ENCODE measurements at places on chromosomes 5 and 9.

- DNase-seq = no peak
Observed at GRCh38 chr9:125700791-125701190, 6.2 kb downstream of the MAPKAP1 start.

GRCh38 chr5:135186662-135187522 is 152.9 kb upstream of the PITX1 start:
- DNase-seq = no peak

DNA sequence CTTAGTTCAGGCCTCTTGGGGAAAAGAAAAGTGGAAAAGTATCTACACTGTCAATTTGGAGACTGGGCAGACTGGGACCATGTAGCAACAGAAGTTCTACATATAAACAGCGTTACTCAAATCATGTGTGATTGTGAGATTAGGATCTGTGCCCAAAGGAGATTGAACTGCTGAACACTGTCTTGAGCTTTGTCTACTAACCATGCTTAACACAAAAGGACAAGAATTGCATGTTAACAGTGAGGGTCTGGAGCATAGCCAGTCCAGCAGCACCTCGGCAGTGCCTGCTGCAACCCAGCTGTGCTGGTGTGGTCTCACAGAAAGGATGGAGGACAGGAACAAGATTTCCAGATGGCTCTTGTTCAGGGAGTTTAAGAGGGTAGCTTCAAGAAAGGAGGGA is 5.7 kb downstream of the PAM start:
- DNase-seq = no peak

DNA sequence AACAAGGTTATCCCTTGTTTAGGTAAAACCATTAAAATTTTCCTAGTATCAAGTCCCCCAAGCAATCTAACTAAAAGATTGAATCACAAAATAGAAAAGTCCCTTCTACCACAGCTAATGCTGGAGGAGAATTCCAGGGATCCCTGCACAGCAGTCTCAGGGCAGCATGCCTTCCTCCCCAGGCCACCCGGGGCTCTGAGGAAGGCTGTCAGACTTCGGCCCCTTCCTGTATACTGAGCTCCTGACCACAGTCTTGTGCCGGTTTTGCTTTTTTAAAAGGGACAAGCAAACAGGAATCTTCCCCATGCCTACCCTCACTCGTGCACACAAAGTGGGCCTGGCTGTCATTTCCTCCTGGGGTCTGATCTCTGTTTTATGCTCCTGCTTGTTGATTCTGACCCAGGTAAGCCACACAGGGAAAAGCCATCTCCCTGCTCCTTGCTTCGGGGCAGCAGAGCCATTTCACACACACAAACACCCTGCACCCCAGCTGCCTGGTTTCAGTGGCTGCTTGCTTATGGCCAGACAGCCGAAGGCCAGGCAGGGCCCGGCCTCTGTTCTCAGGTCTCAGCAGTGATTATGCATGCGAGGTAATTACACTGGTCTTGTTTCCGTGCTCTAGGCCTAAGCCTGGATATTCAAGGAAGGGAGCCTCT is 211.9 kb downstream of the NXNL2 start:
- DNase-seq = peak; percentile 49

GRCh38 chr5:160060001-160060400 is 51.1 kb downstream of the TTC1 start:
- DNase-seq = no peak

DNA sequence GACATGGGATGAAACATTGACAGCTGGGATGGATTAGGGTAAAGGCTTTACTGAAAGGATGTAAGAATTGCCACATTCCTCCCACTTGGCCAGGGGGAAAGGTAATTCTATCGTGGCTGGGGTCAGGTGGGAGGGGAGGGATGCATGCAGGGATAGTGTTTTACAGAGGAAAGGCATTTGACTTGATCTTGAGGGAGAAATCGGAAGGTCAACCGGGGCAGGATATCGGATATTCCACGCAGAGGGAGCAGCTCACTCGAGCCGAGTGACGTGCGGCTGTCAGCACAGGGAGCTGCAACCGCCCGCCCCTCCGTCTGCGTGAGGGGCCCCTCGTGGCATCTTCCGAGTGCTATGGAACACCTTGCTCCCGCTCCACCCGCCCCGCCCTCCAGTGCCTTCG is 63.4 kb upstream of the ADAMTS2 start:
- no peak for DNase-seq

DNA sequence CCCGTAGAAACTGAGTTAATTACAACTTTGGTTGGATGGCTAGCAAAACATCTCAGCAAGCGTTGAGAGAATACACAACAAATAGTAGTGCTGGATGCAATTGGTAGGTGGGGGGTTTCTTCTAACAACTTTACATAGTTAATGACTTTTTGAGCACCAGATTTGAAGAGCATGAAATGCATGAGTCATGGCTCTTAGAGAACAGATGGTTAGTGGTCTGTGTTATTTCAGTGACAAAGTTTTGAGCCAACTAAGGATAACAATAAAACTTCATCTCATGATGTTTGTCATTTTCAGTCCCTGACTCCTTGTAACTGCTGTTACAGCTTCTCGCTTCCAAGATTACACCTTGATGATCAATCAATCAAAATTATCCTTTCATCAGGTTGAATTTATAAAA is 399.0 kb upstream of the BRINP1 start:
- DNase-seq = no peak

- no peak for DNase-seq
Observed at GRCh38 chr9:99176527-99177013, 45.2 kb downstream of the ALG2 start.

- DNase-seq = peak; percentile 11
Observed at GRCh38 chr5:156482818-156483217, 155.9 kb downstream of the SGCD start.

- DNase-seq = no peak
Observed at GRCh38 chr9:135607401-135608293, 31.7 kb downstream of the GLT6D1 start.

DNA sequence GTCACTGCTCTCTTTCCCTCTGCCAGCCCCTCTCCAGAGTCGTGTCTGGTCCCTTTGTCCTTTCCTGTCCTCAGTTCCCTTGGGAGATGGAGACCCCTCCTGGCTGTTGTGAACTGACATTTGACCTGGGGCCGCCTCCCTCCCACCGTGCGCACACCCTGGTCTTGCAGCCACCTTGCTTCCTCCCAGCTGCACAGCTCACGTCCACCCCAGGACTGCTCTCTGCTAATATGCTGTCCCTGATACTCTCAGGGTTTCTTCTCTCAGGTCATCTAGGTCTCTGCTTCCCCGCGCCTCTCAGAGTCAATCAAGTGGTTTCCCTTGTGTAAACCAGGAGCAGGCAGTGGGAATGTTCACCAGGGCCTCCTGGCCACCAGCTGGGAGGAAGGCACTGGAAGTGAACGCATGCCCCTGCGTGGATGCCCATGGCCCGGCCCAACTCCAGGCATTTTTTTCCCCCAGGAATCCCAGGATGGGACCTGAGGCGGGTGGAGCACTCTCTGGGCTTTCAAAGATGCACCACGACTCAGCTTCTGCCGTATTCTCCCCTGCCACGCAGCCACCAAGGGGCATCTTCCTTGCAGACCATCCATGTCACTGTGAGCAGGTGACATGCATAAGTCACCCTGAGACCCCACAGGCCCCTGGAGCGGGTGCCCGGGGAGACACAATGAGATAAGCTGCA is 142.4 kb downstream of the OLFM1 start:
- no peak for DNase-seq

DNA sequence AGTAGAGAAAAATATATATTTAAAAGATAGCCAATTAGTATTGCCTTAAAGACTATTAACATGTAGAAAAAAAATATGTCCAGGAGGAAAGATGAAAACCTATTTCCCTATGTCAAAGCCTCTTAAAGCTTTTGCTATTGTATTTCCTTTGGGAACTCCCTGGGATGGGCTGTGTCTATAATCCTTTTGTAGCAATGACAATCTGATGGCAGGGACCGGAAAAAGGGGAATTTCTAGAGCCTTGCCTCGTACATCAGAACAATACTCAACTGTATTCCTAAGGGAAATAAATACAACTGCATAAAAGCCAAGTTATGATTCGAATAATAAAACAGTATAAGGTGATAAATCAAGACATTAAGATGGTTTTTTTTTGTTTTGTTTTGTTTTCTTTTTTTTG is 257.3 kb downstream of the MLLT3 start:
- DNase-seq = no peak

DNA sequence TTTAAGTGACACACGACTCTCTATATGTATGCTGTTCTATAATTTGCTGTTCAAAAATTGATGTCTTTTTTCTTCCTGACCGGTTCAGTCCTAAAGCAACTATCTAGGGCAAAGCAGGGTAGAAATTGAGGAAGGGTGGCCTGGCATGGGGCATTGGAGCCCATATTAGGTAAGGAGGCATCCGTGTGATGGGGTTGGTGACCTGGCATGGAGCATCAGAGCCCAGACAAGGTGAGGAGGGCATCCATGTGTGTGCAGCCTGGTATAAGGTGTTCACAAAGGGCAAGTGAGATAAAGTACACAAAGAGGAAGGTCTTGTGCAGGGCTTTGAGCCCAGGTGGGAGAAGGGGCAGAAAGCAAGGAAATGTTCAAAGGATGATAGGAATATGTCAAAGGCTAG is 104.9 kb downstream of the PAM start:
- DNase-seq = no peak

- no peak for DNase-seq
Observed at GRCh38 chr9:93064392-93065134, 6.1 kb downstream of the SUSD3 start.

- no peak for DNase-seq
Observed at GRCh38 chr9:38412751-38413150, 11.5 kb downstream of the IGFBPL1 start.

GRCh38 chr5:22787398-22787797 is 65.7 kb downstream of the CDH12 start:
- DNase-seq = no peak

GRCh38 chr9:126500600-126501382 is 112.9 kb upstream of the LMX1B start:
- peak; percentile 72 for DNase-seq

DNA sequence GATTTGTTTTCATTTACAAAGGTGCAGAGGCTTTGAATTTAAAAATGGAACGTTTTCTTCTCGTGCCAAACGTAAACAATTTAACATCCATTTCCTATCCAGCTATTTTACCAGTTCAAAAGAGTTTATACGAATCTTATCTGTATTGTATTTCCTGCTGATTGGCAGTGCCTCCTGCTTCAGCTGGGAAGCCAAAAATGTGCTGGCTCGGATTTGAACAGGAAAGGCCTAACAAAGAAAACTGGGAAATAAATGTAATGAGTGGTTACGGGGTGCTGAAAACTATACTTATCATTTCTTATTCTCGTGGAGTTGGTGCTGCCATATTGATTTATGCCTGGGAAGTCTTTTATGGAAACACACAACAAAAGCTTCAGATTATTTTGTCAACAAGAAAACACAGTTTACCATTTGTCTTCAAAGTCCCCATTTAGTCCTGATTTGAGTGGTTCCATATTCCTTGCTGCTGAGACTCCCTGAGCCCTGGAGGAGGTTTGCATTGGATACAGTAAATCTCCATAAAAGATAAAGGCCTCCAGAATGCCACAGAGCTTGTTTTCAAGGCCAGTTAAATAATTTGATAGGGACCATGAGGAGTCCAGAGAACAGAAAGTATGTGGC is 507.4 kb downstream of the RASEF start:
- DNase-seq = no peak

GRCh38 chr9:120336021-120336752 is 243.8 kb downstream of the CDK5RAP2 start:
- no peak for DNase-seq

DNA sequence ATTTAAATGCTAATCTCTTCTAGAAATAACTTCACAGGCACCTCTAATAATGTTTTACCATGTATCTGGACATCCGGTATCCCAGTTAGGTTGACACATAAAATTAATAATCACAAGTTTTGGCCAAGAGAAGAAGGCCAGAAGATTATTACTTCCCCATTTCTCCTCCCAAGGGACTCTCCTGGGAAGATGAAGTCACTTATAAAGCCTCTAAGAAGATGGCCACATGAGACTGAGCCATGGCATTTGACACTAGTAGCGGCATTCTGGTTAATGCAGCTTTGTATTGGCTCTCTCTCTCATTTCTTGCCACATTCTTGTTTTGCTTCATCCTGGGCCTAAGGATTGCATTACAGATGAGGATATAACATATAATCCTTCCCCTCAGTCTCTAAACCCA is 34.5 kb upstream of the RASA1 start:
- DNase-seq = peak; percentile 6

GRCh38 chr9:121557581-121558447 is 58.2 kb upstream of the GGTA1 start:
- DNase-seq = peak; percentile 99

- no peak for DNase-seq
Observed at GRCh38 chr5:141934099-141934844, 10.6 kb downstream of the DELE1 start.

DNA sequence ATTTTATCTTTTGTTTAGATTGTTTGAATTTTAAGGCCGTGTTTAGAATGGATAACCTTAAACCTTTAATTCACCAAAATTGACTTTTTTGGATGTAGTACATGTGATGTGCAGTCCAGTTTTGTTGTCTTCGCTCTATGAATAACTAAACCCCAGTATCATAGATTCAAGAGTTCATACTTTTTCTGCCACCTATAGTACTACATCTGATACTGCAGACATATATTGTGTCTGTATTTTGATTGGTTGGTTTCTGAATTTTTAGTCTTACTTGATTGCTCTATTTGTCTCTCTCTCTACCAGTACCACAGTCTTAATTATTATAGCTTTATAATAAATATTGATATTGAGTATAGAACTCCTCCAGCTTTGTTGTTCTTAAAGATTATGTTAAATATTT is 58.1 kb downstream of the PPIP5K2 start:
- no peak for DNase-seq

GRCh38 chr5:77426670-77427069 is 65.4 kb downstream of the WDR41 start:
- DNase-seq = peak; percentile 86

- no peak for DNase-seq
Observed at GRCh38 chr5:118165619-118166018, 822.7 kb downstream of the DTWD2 start.

- no peak for DNase-seq
Observed at GRCh38 chr5:159802661-159803060, 113.6 kb upstream of the ADRA1B start.

DNA sequence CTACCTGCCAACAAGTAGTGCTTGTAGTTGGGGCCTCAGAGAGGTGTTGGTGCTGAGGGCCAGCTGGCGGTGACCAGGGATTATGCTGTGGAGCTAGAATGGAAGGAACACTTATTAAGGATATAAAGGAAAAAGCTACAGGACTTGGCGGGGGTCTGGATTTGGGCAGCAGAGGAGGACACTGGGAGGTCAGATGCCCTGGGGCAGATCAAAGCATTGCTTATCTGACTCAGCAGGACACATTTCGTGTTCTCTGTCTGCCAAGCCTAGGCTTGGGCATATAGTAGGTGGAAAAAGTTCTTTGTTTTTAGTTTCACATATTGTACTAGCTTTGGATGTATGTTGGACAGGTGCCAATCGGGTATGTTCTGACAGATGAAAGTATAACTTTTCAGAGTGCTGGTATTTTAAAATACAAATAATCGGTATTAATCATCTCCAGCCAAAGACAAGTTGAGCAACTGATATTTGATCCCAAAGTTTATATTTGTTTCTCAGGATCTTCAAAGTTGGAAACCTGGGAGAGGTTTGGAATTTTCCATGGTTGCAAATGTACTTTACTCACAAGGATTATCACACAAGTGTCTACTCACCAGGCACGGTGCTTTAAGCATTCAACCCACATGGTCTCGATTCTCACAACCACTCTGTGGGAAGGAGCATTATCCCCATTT is 69.4 kb downstream of the IQGAP2 start:
- no peak for DNase-seq

GRCh38 chr9:101235105-101235866 is 149.5 kb downstream of the BAAT start:
- peak; percentile 5 for DNase-seq

Measured in fibroblast of skin of back (primary cell).